ENCODE measurements at places on chromosomes 7 and 10.

DNA sequence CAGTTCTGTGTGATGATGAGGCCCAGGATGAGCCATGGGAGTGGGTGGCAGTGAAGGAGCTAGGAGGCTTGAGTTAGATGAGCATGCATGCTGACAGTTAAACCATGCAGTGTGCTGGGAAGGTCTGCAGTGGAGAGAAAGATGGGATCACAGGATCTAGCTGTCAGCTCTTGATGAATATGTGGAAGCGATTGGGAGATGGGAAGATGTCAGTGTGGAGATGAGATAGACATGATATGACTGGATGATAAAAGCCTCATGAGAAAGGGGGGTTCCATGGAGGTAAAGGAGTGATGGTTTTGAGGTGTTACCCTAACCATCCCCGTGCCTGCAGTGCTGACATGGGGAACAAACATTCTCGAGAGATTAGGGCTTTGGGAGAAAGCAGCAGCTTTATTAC, 165.0 kb upstream of the CTBP2 start:
- DNase-seq, result no peak

DNA sequence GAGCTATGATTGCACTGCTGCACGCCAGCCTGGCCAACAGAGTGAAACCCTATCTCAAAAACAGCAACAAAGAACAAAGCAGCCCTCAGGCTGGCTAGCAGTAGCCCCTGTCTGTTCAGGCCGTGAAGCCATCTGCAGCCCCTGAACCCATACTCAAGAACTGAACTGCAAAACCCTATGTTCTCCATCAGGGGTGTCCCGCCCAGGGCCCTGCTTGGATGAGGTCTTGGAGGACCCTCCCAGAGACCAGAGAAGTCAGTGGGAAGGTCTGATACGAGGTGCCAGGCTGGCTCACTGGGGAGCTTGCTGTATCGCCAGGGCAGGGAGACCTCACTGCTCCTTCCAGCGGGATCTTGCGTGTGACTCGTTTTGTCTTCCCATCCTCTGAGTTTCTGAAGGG, 39.3 kb downstream of the RBM17 start:
- DNase-seq, result no peak

DNA sequence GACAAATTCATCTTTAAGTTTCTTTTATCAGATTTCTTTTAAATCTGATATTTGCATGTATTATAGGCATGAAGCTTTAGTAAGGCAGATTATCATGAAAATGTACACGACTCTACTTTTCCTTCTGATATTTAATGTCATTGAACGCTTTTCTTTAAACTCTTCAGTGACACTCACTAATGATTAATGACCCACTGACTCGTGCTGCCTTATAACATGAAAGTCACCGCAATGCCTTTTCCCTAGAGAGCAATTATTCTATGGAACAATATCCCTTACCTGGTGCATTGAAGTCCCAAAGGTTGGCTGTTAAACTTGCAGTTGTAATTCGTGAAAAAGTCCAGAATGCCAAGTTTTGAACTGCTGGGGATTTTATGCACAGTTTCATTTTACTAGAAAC, 33.4 kb upstream of the HGF start:
- DNase-seq, result no peak

DNA sequence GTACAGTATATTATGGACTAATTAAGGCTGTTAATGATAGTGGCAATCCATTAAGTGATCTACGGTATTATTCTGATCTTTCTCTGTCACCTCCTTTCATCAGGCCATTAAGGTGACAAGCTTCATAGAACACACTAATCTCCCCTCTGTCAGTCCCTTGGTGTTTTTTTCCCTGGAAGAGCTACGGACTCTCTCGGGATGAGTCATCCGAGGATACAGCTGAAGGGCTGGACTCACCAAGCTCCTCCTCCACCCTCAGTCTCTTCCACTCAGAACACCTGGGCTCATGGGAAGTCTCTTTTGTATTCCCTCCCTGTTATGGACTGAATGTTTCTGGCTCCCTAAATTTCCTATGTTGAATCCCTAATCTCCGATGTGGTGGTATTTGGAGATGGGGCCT, 69.8 kb upstream of the PLXNA4 start:
- DNase-seq, result no peak

GRCh38 chr7:135943134-135943879, 33.9 kb downstream of the MTPN start:
- no peak for DNase-seq

DNA sequence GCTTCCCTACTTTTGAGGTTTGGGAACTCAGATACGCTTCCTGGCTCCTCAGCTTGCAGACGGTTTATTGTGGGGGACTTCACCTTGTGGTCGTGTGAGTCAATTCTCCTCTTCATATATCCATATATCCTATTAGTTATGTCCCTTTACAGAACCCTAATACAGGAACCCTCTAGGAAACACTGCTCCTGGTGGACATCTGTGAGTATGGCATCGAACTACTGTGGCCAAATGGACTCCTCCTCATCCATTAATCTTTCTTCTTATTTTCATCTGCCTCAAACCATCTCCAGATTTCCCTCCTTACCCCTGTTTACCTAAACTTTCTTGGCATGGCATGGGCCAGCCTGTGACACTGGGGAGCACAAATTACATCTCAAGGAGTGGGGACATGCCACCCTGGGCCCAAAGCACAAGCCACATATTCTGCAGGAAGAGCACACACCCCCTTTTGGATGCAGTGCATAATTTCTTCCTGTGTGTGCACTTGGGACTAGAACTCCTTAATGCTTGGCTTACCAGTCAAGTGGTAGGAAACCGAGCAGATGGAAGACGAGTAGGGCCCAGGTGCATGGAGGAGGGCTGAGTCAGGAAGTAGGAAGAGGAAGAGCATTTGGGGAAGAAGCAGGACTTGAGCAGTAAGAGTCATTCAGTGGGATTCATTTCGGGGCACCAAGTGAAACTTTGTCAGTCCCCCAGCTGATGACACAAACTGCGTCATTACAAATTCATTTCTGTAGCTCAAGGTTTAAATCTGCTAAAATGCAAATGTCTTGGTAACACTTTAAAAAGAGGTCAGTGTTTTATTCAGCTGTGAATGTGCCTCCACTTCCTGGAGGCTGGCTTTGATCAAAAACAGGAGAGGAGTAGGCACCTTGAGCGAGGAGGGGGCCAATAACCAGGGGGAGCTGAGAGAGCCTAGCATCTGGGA, 80.8 kb upstream of the PLXNA4 start:
- peak; percentile 31 for DNase-seq

- DNase-seq, result peak; percentile 88
These were observed 31.2 kb downstream of the SMNDC1 start for GRCh38 chr10:110273474-110273873.

- no peak for DNase-seq
These were observed 46.1 kb downstream of the WIPF3 start for GRCh38 chr7:29852457-29852856.

GRCh38 chr10:126732868-126733267, 62.4 kb upstream of the C10orf90 start:
- no peak for DNase-seq

DNA sequence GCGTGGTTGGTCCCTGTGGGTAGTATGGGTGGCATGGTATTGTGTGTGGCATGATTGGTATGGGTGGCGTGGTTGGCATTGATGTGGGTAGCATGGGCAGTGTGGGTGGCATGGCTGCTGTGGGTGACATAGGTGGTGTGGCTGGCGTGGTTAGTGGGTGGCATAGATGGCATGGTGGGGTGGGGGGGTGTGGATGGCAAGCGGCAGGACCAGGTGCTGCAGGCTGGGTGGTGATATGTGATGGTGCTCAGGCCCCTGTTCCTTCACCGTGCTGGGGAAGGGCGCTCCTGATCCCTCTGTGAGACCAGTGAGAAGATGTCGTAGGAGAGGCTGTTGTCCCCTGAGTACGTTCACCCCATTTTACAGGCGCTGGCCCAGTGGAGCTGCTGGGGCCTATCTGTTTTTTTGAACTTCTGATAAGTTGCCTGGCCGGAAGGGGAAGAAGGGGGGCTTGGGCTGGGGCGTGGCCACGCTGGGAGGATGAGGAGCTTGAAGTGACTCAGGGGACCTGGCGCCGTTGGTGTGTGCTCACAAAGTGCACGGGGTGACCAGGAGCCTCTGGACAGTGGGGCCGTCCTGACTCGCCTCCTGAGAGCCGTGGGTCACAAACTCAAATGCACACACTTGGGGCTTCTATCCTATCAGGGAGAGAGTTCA, 17.5 kb downstream of the INPP5A start:
- no peak for DNase-seq

- no peak for DNase-seq
These were observed 350.4 kb downstream of the RPS24 start for GRCh38 chr10:78384049-78384431.

- DNase-seq, result peak; percentile 99
These were observed 19.3 kb downstream of the PPP1R3C start for GRCh38 chr10:91613411-91614187.

DNA sequence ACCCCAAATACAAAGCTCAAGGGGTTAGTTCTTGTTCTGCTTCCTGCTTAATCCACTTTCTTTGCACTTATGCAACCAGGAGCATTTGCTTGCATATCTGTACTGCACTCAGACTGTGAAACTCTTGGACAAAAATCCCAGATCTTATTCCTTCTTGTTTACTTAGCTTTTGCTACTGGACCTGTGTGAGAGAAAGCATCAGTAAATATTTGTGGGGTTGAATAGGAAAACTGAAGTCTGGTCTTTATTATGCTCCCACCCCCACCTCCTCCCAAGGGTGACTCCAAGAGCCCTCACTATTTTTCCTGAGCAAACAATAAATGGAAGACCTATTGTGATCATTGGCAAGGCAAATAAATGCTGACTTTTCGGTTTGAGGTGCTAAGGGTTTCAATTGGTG, 57.1 kb upstream of the VSTM2A start:
- DNase-seq, result no peak

- no peak for DNase-seq
These were observed 500.1 kb upstream of the KLF6 start for GRCh38 chr10:4285121-4285520.

DNA sequence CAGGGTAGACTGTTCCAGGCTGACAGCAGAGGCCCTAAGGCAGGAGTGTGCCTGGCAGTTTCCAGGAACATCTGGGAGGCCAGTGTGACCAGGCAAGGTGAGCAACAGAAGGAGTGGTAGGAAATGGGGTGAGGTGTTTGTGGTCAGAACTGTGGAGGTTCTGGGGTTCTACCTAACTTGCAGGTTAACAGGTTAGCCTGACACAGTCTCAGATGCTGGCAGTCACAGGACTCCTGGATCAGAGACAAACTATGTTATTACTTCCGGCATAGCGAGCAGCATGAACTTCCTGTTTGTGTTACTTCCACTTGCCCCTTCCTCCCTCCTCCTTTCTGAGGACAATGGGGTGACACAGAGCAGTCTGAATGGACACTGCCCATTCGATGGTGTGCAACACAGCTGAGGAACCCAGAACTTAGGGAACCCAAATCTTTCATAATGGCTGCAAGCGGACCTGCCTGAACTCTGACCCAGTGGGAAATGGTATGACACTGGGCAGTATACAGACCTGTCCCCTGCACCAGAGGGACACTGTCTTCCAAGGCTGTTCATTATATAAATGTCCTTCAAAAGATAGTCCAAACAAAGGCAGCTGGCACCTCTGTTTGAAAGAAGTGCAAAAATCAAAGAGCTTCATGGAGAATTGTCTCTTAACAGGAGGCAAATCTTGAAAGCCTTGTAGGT, 3.9 kb upstream of the SAR1A start:
- no peak for DNase-seq

- no peak for DNase-seq
These were observed 20.1 kb upstream of the CDK6 start for GRCh38 chr7:92856436-92856835.

DNA sequence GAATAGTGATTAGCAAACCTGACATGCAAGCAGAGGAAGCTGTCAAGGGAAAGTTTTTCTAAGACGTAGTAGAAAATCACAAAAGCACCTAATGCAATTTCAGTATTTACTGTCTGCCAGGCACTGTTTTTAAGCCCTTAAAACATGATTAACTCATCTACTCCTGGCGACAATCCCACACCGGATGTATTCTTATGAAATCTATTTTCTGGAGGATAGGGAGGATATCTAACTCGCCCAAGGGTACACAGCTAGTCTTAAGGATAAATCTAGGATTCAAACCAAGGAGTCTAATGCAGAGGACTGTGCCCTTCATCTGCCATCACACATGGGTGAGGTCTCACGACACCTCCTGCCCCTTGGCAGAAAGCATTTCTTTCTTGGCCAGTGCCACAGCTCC, 47.8 kb upstream of the FIGNL1 start:
- DNase-seq, result peak; percentile 82

DNA sequence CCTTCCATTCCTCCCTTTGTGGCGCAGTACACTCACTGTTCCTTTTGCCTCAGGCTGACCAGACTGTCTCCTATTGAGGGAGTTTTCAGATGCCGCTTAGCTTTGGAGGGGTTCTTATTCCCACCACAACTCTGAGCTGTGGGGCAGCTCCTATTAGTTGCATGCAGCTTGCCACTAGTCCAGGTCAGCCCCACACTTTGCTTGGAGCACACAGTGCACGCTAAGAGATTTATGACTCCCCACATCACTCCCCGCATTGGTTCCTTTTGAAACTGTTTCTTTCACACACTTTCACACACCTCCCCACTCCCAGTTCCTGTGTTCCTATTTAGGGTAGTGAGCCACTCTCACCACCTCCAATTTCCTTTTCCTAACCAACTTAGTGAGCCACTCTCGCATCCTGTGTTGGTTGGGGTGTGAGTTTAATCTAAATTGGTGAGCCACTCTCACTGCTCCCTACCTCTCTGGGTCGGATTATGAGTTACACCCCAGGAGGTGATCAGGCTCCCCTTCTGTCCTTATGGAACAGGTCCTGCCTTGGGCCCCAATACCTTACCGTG, 10.4 kb upstream of the ZNF485 start:
- DNase-seq, result no peak
